Natural killer cell (primary cell): ENCODE measurements at places on chromosomes 7 and 10. TPM values are rescaled to one million over a fixed set of nuclear protein-coding genes. Genes with fewer than 3 reads are reported as not detected.

GRCh38 chr10:94199565-94199964, 163.2 kb downstream of the NOC3L start:
- no peak for DNase-seq

DNA sequence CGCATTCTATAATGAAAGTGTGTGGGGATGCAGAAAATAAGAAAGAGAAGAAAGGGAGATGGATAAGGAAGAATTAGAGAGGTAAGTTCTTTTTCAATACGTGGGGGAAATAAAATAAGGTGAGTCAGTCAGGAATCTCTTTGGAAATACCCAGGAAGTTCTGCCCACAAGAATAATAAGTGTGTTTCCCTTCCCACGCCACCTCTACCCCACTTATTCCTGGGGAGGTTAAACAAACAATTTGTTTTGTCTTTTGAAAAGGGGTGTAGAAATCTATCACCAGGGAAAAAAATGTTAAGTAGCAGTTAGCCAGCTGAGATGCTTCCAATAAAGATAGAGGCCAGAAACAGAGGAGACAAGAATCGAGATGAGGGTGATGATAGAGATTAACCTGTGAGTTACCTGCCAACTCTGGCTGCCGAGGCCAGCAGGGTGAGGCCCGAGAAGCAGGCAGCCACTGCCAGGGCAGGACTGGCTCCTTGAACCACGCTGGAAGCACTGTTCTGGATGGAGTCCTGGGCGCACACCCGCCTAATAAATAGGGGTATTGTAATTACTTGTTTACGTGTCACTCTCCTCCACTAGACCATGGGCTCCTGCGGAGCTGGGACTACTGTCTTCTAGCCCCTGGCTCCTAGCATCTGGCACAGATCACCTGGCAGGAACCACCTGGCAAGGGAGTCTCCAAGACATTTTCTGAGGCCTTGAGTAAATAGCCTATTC, 191.3 kb downstream of the FGFR2 start:
- no peak for DNase-seq

The SNX13 gene
- 37.4 TPM for total RNA-seq

The FOXP2 gene
- not detected for total RNA-seq
